IMR-90 (cell line): ENCODE measurements at places on chromosomes 5 and 9. TPM values are rescaled to one million over a fixed set of nuclear protein-coding genes. Genes with fewer than 3 reads are reported as not detected.

Gene CCNI2
- not detected in 2 replicates for polyA plus RNA-seq

Gene PCDHB10
- 0.19 and 0.22 TPM in 2 replicates for polyA plus RNA-seq

Gene FGD3
- polyA plus RNA-seq, result not detected in 2 replicates

DNA sequence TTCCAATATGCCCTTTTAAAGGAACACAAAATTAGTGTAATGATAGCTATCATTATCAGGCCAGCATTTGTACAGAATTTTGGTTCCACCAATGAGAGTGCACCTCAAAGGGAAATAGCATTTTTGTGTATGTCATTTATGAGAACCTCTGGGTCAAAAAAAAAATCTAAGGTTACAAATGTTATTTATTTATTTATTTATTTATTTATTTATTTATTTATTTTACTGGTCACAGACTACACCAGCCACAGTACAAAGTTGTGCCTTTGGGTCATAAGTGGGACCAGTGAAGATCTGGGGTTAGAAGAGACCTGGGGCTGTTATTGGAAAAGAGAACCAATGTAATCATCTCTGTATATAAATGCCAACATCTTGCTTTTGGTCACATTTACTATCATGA lies 523.9 kb downstream of the CETN3 start:
- no peak for DNase-seq

DNA sequence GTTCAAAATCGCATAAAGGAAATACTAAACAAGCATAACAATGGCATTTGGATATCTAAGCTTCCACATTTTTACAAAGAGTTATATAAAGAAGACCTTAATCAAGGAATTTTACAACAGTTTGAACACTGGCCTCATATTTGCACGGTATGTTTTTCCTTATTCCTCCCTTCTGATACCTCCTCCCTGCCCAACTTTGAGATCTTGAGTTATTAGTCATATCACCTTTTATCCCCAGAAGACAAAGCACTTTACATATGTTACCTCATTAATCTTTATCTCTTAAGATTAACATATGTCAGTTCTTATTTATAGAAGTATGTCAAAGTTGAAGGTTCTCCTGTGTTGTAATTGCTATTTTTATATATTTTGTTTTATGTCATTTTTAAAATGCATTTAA lies 29.8 kb downstream of the TDRD7 start:
- DNase-seq, result no peak

DNA sequence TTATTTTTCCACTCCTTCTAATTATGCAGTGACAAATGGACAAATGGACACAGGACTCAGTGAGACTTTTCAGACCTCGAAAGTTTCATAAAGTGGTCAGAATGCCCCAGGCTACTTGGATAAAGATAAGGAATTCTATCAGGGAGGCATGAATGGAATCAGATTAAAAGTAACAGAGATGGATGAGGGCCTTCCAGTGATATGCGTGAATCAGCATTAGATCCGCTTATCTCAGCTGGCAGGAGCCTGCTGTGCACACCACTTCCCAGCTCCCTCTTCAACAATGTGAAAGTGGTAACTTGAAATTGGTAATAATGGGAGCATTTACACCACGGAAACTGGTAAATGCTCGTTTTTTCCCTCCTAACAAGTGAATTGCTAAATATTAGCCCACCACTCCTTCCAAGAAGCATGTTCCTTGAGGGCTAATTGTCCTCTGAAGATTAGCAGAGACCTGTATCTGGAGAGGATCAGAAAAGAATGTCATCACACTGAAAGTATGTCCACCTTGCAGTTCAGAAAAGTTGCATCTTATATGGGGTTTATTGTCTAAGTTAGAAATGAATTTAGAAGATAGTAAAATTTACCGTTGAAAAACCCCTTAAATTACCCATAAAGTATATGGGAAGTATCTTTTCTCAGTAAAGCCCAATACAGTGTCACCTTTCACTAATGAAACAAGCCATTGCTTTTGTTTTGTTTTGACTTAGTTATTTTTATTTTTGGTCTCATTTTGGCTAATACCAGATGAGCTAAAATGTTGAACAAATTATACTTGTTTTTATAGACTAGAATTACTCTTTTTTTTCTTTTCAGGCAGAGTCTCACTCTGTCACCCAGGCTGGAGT lies 125.3 kb downstream of the DPYSL3 start:
- DNase-seq, result no peak

DNA sequence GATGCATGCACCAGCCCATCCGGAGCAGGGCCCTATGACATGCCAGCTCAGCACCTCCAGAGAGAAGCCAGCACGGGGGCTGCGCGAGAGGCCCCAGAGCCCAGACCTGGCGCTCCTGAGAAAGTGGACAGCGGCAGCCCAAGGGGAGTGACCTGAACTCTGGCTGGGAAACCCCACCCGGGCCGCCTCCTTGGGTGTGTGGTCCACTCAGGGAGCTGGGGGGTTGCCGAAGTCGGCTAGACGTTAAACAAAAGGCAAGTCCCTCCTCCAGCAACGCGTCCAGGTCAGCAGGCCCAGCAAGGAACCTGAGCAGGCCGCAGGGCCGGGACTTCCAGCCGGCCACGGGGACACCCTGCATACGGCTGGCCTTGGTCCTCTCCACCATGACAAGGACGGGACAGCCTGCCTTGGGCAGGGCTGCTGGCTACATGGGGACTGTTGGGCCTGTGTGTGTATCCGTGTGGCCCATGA lies 35.7 kb downstream of the NACC2 start:
- no peak for DNase-seq

- no peak for DNase-seq
These were observed 60.5 kb upstream of the HSPA9 start for GRCh38 chr5:138635708-138636107.

- no peak for DNase-seq
These were observed 27.3 kb downstream of the SCGB3A1 start for GRCh38 chr5:180563994-180564393.
